Activated CD4-positive, alpha-beta T cell treated with anti-CD3 and anti-CD28 coated beads for 1 hour (primary cell): ENCODE measurements at places on chromosomes 2 and 18.

GRCh38 chr2:174004905-174005605 lies 39.9 kb upstream of the SP3 start:
- no peak for DNase-seq

DNA sequence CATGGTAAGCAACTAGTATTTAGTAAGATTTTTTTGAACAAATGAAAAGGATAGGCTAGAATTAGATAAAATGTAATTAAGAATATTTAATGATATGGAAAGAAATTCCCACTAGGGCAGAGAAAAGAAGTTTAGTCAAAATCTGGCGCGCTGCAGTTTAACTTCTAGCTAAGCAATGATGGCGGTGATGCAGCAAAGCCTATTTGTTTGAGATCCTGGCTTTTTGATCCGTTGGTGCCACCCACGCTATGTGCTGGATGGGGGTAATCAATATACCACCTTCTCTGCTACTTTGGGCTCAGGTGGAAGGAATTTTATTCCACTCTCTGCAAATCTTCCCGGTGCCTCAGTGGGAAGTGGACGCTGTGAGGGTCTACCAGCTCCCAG lies 421 bp upstream of the FAM171B start:
- no peak for DNase-seq

DNA sequence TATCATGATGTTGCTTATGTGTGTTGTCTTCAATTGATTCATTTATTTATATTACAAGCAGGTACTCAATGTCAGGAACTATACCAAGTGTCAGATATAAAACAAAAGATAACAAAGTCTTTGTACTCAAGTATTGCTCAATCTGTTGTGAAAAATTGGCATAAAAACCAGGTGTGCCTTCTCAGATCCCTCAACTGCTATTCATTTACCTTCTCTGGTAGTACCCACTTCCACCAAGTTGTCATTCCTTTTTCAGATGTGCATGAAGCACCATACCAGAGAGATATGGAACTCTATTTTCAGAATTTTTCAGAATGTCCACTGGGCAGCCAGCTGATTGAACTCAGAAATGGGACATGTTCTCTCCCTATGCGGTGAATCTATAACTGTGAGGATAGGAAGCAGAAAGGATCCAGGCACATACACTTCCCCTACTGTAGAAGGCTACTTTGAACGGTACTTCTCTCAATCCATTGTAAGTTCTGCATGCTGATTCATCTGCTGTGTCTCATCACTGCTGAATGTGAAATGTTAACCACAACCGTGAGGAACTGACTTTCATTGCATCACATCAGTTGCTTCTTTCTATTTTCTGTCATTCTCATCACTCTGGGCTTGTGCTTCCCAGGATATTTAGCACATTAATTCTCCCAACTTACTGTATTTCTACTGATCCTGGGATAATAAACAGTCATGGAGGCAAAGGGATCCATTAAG lies 1621.3 kb downstream of the SUCLG1 start:
- DNase-seq: no peak

DNA sequence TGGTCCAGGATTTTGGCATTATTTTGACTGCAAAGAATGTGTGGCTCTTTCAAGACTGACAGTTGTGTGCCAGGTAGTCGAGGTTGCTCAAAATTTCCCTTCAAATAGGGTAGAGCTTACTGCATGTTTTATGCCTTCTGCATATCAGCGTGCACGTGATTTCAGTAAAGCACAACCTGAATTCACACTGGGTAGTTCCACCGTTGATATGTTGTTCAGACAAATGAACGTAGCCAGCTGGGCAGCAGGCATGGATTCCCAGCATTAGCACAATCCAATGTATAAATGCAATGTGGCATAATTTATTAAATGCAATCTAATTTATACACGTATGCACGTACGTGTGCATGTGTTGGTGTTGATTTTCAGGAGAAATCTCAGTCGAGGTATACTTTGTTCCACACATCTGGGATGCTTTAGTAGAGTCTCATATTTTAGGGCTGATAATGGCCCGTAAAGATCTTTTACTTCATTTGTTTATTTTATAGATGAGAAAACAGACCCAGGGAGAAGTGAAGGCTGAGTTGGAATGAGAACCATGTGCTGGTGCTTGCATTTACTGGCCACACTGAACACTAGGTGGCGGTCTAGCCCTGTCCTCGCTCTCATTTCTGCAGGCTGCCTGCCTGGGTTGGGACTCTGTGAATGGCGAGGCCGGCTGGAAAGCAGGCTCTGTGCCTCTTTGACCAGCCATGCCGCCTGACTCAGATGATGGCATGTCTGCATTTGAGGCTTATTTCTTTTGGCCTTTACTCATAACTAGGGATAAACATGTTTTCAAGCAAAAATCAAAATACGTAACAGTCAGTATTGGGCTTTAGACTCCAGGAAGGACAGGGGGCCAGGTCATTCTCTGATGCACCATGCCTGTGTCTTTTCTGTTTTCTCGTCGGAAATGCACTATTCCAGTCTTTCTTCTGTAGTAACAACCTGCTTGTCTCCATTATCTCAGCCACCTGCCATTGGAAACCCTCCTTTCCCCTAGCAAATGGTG lies 120.4 kb downstream of the RNF144A start:
- peak; percentile 24 for DNase-seq

- no peak for DNase-seq
Observed at GRCh38 chr2:64359892-64360657, 93.9 kb upstream of the LGALSL start.

DNA sequence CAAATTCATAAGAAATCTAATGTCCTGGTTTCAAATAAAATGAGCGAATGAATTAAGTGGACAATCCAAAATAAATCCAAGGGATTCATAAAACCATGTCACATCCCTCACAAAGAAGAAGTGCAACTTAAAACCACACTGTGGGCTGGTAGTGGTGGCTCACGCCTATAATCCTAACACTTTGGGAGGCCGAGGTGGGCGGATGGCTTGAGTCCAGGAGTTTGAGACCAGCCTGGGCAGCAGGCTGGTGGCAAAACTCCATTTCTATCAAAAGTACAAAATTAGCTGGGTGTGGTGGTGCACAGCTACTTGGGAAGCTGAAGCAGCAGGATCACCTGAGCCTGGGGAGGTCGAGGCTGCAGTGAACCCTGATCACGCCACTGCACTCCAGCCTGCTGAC lies 25.4 kb downstream of the FAM98A start:
- no peak for DNase-seq

DNA sequence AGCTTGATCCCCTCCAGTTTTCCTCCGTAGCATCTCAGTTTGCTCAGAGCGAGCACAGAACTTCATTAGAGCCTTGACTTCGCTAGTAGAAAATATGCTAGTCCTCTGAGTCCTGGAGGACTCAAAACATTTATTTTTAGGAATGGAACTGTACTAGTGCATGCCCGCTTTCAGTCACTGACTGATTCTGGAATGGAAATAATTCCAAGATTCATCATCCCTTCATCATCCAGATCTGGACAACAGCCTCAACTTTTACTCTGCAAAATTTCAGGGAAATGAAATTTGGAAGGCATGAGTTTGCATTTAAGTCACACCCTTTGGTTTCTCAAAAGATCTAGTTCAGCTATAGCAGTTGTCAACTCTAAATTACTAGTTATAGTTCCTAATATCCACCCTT lies 304.6 kb downstream of the XIRP2 start:
- no peak for DNase-seq

GRCh38 chr18:61882296-61883004 lies 10.4 kb downstream of the RNF152 start:
- no peak for DNase-seq

GRCh38 chr2:200449149-200449548 lies 60.7 kb downstream of the KCTD18 start:
- no peak for DNase-seq

DNA sequence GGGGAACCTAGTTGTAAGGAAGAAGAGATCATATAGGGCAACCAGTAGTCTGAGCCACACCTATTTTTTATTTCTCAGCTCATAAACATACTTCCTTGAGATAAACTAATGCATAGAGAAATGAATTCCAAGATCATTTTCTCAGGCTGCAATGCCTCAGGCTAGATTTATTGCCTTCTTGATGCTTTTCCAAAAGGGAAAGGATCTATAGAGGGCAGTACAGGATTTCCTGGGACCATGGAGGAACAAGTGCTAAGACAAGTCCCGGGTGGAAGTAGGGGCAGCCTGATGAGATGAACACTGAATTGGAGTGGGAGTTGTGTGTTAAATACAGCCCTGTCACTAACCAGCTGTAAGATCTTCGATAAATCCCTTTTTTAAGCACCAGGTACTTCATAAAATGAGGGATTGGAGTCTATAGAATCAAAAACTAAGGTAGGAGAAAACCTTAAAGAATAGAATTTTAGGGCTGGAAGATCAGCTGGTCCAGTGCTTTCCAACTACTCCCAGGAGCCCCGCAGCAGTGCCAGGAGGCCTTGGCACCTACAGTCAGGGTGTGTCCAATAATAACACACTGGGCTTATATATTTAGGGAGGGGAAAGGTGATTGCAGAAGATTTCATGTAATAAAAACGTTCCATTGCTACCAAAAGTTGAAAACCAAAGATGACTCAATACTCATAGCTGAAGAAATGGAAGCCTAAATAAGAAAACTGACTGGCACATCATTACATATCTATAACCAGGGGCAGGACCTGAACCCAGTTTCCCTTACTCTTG lies 58.1 kb downstream of the SERTAD2 start:
- DNase-seq: no peak

- no peak for DNase-seq
Observed at GRCh38 chr2:144516981-144517865, 2.7 kb downstream of the ZEB2 start.

- no peak for DNase-seq
Observed at GRCh38 chr2:229835596-229836283, 86.1 kb downstream of the TRIP12 start.

DNA sequence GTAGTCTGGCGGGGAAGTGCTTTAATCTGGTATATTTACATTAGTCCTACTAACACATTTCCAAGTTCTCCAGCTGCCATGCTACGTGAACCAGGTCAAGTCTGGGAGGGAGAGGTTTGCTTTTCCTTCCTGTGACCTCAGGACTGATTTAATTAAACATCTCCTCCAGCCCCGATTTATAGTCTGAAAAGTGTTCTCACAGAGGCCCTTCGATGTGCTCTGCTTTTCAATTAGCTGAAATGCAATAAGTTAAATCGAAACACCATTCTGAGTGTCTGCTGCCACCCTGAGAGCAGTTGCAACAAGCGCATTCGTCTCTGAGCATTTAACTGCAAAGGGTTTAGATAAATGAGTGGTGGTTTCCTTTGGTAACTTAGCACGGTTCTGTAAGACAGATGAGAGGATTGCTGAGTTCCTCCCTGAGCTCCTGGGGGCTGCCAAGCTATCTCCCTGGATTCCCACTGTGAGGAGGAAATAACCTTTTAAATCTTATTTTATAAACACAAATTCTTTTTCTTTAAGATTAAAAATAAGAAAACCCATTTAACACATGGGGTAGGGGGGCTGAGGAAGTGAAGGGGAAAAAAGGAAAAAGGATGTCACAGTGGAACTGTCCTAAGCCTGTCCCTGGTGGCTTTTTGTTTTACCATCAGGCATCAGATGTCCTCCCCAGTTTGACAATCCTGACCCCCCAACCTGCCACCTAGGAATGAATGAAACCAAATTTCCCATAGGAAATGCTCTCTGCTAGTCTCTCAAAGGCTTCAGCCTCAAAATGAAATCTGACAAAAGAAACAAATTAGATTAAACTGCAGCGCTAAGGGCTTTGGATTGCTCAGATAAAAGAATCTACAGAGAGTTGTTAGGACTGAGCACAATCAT lies 56.5 kb upstream of the CREB1 start:
- DNase-seq: no peak

- no peak for DNase-seq
Observed at GRCh38 chr2:176466918-176467452, 197.7 kb downstream of the MTX2 start.

DNA sequence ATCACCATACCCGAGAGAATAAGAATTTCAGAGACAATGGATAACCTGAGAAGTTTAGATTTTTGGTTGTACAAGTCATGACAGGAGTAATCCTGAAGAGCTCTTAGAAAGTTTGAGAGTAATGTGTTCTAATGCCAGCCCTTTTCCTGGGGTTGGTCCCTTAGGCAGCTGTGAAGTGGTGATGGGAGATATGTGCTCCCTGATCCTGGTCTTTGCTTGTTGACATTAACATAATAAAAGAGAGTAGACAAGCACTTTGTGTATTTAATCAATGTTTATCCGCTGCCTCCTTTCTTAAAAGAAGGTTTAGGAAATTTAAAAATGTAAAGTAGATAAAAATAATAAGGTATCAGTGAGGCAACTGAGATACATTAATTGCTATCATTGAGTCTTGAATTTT lies 13.8 kb upstream of the DSC3 start:
- DNase-seq: no peak

DNA sequence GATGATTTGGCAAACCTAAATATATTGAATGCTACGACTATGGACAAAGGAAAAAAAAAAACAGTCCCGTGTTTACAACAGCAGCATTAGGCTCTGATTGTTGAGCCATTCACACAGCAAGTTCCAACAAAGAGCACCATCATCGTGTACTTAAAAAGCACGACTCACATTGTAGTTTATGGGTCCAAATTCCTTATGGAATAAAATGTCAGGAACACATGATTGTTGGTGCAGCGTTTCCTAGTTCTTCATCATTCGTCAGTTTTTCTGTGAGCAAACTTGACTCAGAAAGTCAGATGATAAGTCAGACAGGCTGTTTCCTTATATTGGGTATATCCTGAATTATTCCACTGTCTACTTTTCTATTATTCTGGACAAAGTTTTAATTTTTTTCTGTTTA lies 10.0 kb upstream of the KIDINS220 start:
- DNase-seq: no peak

GRCh38 chr18:2891526-2892431 lies 45.0 kb downstream of the EMILIN2 start:
- no peak for DNase-seq

GRCh38 chr2:34570266-34570872 lies 971.3 kb upstream of the FAM98A start:
- no peak for DNase-seq

- no peak for DNase-seq
Observed at GRCh38 chr18:43774497-43774896, 497.2 kb upstream of the SYT4 start.
